T follicular helper cell (primary cell): ENCODE measurements at places on chromosomes 2 and 18.

DNA sequence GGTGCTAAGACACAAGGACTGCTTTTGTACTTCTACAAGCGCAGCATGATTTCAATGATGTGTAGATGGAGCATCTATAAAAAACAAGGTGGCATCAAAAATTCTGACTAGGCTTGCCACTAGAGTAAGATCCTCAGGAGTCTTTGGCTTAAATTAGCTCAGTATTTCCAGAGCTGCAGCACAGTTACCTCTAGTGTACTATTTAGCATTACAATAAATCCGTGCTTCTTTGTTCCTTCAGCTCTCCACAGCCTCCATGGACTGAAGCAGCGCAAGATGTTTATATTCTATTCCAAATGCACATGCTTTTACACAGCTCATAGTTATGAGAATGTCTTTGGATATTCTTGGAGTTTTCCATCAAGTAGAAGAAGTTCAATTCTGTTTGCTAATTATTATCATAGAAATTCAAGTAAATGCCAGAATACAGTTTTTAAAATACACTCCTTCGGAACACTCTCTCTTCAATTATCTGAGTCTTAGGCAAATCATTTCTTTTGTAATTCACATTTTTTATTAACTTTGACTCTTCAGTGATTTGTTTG is 1133.0 kb upstream of the LRRTM1 start:
- no peak for DNase-seq

DNA sequence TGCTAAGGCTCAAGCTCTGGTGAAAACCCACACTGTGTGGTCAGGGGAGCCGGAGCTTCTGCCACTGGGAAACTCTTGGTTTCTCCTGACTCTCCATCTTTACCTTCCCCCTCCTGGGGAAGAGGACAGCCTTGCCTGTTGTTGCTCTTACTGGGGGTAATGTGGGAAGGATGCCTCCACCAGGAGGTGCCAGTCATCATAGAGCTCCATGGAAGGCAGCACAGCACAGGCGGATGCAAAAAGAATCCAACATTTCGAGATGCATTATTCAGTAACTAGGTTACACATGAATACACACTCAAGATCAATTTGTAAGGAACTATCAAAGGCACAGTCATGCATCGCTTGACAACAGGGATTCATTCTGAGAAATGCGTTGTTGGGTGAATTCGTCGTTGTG is 322.6 kb downstream of the AFF3 start:
- no peak for DNase-seq

DNA sequence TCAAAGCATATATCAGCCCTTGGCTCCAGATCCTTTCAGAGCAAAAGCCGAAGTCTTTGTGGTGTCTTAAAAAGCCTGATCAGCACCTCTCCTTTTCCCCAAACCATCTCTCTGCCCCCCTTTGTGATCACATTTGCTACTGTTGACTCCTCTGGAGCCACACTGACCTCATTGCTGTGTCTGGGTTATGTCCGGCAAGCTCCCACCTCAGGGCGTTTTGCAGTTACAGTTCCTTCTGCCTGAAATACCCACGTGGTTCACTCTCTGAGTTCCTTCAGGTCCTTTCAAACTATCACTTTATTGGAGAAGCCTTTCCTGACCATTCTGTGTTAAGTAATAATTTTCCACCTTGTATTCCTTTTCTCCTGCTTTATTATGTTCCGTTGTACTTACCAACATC is 11.8 kb downstream of the C2orf69 start:
- DNase-seq: no peak

DNA sequence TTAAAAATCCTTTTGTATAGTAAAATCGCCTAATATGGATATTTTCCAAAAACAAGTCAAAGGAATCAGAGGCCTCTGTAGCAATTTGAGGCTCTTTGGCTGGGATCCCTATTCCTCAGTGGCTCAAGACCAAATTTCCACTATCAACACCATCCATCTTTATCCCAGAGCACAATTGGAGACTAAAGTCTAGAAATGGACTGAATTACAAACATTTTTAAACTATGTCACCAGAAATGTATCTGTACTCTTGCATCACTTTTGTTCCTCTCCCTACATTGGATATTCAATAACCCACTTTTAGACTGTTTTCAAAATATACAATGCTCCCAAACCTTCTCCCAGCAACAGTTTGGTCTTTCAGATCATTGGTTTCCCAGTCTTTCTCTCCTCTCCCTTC is 140.4 kb upstream of the KLHL29 start:
- DNase-seq: no peak

DNA sequence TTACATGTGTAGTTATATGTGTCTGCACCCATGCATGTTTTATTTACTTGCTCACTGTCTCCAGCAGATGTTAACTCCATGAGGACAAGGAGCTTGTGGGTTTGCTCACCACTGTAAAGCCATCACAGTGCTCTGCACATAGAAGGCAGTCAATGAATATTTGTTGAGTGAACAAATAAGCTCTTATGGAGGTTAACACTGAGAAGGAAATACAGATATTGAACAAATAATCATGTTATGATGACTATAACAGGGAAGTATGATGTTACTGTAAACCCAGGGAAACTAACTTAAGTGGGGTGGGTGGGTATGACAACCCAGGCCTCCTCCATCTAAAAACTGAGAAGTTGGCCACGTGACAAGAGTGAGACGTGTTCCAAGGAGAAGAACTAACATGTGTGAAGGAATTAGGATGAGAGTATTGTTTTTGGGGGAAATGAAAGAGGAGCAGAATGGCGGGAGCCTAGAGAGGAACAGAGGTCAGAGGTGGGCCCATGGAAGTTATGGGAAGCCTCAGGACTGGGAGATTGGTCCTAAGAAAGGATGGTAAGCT is 6.0 kb upstream of the FAM117B start:
- DNase-seq: no peak

- no peak for DNase-seq
Measured at GRCh38 chr2:84889332-84889731, 8.4 kb upstream of the TRABD2A start.

DNA sequence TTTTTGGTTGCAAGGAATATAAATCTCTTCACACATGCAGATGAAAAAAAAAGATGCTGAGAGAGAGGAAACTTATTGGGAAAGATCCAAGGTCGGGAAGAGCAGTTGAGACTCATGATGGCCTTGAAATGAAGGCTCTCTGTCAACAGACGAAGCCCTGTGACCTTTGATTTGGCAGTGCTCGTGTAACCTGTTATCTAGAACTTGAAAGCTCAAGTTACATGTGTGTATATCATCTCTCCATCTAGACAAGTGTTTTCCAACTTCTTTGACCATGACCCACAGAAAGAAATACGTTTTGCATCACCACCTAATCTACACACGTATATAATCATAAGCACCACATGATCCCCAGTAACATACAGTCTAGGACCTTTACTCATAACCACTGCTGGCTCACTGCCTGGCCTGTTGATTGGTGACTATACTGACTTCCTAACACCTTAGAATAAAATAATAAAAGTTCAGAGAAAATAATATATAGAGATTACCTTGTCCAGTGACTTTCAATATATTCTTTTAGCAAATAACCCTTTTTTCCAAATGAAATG is 319.0 kb upstream of the PKDCC start:
- no peak for DNase-seq

DNA sequence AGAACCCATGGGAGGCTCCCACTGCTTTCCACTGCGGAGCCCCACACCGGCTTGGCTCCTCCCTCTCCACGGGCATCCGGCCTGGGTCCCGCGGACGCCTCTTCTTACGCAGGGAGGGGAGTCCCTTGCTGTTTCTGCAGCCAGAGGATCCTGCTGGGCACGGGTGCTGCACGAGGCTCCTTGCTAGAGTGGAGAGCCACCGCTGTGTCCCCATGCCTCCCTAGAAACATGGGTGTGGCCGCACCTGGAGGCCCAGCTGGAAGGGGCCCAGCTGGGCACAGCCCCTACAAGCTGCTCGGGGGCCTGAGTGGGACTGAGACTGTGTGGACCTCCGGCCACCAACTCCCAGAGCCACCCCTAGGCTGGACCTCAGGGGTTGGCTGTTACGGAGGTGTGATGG is 67.7 kb upstream of the GPC1 start:
- DNase-seq: no peak

DNA sequence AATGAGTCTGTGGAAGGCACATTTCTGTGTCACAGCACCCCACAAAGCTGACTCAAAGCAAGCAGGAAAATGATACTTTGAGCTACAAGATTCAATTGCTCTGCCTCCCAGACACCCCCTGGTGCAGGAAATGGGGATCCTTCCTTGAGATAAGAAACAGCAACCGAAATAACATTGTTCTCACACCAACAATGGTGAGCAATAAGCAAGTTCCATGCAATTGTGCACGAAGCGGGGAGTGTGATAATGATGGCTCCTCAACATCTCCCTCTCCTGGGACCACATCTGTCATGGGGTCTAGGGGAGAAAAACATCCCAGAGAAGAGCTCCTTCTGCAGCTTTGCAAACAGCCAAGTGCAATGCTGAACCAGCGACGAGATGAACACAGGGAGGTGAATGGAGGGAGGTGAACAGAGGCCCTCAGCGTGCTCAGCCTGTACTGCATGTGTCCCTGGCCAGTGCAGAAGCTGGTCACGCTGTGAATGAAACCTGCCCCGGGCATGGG is 67.7 kb downstream of the PDCL3 start:
- no peak for DNase-seq

GRCh38 chr2:660029-660428 is 17.2 kb downstream of the TMEM18 start:
- DNase-seq: no peak

GRCh38 chr18:3794537-3795348 is 344.8 kb downstream of the TGIF1 start:
- no peak for DNase-seq

DNA sequence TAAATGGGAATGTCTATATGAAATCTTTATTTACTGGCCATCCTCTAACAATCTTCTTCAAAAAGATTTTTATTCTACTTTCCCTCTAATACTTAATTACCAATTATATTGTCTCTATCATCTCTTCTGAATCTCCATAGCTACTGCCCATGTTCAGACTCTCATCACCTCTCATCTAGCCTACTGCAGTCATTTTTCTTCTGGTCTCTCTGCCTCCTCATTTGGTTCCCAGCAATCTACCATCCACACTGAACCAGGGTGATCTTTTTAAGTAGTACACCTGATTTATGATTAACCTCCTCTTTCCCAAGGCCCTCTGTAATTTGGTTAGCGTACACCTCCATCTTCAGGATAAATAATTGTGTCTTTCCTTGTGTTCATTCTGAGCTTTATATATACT is 57.6 kb downstream of the NCKAP1 start:
- DNase-seq: no peak

DNA sequence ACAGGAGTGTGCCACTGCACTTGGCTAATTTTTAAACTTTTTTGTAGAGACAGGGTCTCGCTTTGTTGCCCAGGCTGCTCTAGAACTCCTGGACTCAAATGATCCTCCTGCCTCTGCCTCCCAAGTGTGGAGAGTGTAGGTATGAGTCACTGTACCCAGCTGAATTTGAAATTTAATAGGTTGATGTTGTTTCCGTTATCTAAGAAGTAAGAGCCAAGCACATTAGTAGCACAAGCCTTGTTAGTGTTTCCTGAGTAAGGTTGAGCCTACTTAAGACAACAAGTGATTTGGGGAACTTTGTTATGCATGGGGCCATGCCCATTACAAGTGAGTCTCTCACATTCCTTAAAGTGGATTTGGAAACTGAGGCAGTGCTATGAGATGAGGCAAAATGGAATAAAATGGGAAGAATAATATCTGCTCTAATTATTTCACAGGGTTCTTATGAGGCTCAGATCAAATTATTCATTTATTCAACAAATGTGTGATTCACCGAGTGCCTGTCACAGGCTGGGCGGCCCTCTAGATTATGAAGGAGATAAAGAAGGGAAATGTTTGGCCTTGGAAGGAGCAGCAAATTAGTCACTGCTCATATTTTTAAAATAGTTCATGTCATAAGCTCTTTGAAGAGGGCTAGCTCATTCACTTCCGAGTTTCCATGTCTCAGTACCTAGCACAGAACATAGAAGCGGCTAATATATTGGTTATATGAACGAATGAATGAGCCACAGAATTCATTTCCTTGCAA is 217.2 kb downstream of the LDLRAD4 start:
- no peak for DNase-seq

- no peak for DNase-seq
Measured at GRCh38 chr18:45923138-45923537, 44.0 kb downstream of the EPG5 start.

DNA sequence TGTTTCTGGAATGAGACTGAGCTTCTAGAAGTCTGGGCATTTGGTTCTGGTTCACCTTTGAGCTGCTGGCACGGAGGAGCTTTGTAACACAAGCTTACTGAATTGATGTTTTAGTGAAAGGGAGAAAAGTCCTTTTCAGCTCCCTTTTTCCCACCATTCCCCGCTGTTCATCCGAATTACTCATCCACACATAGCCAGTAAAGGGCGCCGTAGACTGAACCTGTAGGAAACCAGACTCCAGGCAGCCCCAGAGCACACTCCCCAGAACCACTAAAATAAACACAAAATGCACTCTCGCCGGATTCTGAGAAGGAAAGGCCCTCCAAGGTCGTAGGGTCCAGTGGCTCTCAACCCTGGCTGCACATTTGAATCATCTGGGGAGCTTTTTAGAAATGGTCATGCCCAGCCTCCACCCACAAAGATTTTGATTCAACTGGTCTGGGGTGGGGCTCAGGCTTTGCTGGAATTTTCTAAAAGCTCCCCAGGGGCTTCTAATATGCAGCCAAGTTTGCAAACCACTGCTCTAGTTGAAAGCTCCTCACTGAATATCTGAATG is 29.6 kb downstream of the TCF7L1 start:
- DNase-seq: no peak

DNA sequence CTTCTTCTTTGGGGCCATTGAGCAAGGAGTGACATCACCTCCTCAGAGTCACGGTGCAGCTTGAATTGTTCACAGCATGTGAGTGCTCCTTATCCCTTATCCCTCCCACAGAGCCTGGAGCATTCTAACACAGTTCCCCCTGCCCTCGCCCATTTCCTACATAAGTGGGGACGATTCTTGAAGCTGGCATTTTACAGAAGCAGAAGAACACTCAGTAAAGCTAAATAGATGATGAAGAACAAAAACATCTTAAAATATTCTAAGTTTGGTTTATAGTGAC is 135.8 kb upstream of the APCDD1 start:
- DNase-seq: no peak

GRCh38 chr2:233968556-233968955 is 51.4 kb downstream of the TRPM8 start:
- DNase-seq: no peak

GRCh38 chr2:119672161-119672862 is 6.7 kb upstream of the TMEM177 start:
- DNase-seq: no peak

DNA sequence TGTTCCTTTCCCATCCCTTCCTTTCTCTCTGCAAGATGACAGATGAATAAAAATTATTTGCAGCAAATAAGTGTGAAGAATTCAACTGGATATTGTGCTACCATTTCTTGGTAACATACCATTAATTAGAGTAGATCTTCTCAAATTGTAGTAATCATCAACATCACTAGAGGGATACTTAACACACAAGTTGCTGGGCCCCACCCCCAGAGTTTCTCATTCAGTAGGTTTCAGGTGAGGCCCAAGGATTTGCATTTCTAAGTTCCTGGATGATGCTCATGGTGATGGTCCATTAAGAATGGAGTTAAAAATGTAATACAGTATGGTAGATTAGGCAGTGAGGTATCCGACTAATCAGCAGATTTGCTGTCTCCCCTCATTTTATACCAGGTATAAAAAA is 594.0 kb downstream of the ERBB4 start:
- DNase-seq: no peak
